ENCODE measurements at places on chromosomes 2 and 18.

- no peak for DNase-seq
Observed at GRCh38 chr2:182816866-182817265, 49.6 kb downstream of the FRZB start.

- DNase-seq: no peak
Observed at GRCh38 chr2:146709004-146709403, 1135.8 kb upstream of the ACVR2A start.

GRCh38 chr2:24923106-24923505, 3.1 kb upstream of the ADCY3 start:
- DNase-seq: no peak

GRCh38 chr2:62570861-62571698, 65.1 kb upstream of the TMEM17 start:
- peak; percentile 59 for DNase-seq

DNA sequence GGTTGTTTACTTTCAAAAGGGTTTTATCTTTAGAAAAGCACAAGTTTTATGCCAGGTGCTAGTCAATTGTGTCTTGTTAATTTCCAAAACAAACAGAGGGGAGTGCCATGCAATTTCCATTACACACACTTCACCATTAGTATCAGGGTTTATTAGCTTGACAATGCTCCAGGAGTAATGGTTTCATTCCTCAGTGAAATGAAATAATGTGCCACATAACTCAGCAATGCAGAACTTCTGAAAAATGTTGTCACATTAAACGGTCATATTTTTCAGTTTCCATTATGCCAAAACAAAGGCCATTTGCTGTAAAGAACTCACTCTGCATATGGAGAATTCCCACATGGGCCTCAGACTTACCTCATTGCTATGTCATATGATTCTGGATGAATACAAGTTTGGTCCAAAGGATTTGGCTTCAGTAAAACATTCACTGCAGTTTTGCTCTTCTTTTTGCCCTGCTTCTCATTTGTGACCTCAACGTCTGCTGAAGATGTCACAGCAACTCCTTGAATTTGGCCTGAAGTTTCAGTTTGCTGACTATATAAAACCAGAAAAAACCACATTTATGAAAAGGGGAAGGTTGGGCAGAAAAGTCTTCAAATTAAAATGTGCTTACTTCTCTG, 198.2 kb downstream of the SRBD1 start:
- no peak for DNase-seq

DNA sequence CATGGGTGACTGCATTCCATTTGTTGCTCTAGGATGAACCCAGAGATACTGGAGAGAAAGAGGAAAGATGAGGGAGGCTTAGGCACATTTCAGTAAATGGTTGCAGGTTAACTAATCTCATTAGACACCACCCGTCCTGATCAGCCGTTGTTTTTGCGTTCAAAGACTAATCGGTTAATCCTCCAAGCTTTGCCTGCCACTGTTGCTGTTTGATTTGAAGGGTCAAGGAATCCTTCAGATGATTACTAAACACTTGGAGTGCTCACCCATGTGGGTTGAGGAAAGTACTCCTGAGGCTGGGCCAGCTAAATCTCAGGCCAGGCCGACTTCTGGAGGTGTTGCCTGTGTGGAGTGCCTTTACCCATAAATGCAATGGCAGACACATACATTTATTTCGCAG, 8.6 kb downstream of the SH3RF3 start:
- no peak for DNase-seq

GRCh38 chr2:10433947-10434885, 13.9 kb downstream of the ODC1 start:
- no peak for DNase-seq

Data from H1 (cell line).